Activated naive CD4-positive, alpha-beta T cell treated with anti-CD3 and anti-CD28 coated beads for 36 hours (primary cell): ENCODE measurements at places on chromosomes 11 and 22. TPM values are rescaled to one million over a fixed set of nuclear protein-coding genes. Genes with fewer than 3 reads are reported as not detected.

The CATSPER1 gene
- not detected for total RNA-seq

The B4GALNT4 gene
- total RNA-seq, result 4.1 TPM

The GGA1 gene
- total RNA-seq, result 49.1 TPM

GRCh38 chr11:2805388-2806056, 80.1 kb downstream of the CDKN1C start:
- DNase-seq, result peak; percentile 2

DNA sequence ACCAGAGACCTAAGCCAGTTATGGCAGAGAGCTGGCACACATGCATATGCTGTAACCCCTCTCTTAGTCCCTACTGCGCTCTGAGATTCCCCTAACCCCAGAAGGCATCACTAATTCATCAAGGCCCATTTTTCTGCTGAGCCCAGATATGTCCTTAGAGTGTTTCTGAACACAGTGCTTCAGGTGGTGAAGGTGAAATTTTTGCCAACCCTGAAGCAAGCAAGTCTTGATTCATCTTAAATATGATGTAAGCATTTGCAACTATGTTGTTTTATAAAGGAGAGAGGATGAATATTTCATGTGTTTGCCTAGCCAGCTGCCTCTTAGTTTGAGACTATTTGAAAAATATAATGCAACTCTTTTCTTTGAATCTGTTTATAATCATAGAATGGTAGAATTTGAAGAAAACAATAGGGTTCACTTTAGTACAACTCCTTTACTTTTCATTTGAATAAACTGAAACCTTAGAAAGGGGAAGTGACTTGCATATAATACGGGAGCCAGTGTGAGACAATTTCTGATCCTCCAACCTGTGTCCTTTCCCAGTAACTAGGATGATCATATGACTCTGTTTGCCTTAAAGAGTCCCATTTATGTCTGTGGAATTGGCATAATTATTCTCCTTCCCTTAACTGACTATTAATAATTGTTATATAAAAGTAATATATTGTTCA, 194.3 kb upstream of the MTNR1B start:
- DNase-seq, result no peak
